ENCODE measurements at places on chromosomes 7 and 10. TPM values are rescaled to one million over a fixed set of nuclear protein-coding genes. Genes with fewer than 3 reads are reported as not detected.

- DNase-seq, result no peak
Observed at GRCh38 chr7:100406767-100407166, 21.7 kb downstream of the ZCWPW1 start.

DNA sequence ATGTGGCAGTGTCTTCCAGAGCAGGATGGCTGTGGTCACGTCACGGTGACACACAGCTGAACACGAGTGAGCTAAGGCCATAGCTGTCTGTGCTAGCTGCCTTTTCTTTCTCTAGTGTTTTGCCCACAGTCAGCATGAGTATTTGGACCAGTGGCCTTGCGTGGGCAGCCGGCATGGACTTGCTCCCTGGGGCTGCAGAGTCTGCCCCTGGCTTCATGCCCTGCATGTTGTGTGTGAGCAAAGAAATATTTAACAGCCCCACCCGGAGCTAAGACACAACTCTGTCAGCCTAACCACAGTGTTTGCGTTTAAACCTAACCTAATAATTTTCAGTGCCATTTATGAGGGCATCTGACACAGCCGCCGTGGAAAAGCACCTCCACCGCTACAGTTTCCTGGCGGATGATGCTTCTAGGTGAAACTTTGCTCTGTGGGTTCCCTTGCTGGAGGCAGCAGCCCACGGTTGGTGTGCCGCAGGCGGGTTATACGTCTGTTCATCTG lies 14.6 kb downstream of the CHST12 start:
- peak; percentile 51 for DNase-seq

GRCh38 chr10:11439523-11440053 lies 171.9 kb downstream of the USP6NL start:
- DNase-seq, result no peak

DNA sequence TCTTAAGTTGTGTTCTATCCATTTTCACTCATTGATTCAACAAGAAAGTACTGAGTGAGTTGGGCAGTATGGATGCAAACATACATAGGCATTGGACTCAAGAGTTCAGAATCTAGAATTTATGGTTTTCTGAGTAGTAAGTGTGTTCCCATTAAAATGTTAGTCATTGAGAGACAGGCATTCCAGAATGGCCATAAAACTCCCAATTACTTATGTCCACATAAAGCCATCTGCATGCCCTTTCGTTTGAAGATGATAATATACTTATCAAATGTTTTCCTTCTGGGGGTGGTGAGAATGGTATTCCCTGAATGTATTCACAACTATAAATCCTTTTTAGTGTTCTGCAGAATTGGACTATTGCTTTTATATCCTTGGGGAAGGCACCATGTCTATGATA lies 131.6 kb downstream of the CD36 start:
- no peak for DNase-seq

- no peak for DNase-seq
Observed at GRCh38 chr10:60187691-60188090, 202.0 kb downstream of the ANK3 start.

DNA sequence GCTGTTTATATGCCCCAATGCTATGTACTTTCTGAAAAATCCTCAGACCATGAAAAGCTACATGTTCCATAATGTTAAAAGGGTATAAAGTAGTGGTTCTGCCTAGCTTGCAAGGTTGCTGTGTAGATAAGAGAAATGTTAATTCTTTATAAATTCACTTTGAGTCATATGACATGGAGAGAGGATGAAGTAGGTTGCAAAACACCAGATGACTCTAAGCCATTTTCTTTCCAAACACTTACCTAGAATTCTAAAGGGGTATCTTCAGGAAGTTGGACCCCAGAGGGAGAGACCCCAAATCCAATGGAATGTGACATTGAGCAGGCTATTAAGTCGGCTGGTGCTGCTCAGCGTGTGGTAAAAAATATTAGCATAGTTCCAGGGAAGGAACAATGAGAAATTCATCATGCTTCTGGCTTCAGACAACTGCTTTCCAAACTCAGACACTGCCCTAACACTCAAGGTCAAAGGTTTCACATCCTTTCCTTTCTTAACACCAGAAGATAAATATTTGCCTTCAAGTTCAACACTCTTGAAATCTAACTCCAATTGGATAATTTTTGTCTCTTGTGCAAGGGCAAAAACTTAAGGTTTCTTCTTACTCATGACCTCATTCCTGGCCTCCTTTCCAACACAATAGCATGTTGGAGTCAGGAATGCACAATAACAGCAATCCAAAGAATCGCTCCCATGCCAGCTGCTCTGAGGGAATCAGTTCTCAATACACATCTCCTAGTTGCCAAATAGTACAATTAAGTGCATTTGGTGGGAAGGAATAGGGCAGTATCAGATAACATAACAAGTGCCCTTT lies 100.7 kb upstream of the AFAP1L2 start:
- no peak for DNase-seq

- no peak for DNase-seq
Observed at GRCh38 chr7:6117533-6117932, 86.4 kb downstream of the ANKRD61 start.

DNA sequence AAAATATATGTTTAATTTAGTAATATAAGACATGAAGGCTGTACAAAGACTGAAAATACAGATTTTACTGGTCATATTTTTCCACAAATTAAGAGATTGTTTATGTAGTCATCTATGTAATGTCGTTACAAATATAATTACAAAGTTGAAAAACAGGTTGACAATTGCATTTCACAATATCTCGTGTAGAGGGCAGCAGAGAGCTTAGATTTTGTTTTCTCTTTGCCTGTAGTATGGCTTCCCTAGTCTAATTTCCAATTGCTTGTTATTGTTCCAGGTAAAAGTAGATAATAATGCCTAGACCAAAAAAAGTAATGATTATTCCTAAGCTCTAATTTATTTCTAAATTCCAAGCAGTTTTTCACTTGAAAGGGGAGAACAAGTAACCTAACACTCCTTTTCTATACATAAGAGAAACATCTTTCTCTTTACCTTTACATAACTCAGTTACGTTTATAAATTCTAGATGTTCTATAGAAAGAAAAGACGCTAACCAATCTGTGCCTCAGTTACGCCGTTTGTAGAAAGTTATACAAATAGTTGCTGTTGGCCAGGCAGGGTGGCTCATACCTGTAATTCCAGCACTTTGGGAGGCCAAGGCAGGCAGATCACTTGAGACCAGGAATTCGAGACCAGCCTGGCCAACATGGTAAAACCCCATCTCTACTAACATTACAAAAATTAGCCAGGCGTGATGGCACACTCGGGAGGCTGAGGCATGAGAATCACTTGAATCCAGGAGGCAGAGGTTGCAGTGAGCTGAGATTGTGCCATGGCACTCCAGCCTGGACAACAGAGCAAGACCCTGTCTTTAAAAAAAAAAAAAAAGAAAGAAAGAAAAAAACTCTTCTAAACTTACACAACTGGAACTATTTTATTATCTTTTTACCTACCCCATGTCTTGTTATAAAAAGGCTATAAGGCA lies 30.0 kb downstream of the NET1 start:
- DNase-seq, result no peak

DNA sequence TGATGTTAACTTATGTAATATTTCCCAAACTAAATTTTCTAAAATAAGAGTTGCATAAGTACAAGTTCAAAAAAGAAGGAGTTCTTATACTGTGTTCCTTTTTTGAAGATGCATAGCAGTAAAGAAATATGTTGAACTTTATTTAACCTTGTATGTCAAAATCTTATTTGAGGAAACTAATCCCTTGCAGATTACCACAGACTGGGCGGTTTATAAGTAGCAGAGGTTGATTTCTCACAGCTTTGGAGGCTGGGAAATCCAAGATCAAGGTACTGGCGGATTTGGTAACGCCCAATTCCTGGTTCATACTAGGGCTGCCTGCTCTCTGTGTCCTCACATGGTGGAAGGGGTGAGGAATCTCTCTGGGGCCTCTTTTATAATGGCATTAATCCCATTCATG lies 68.5 kb downstream of the GNAT3 start:
- DNase-seq, result no peak

- no peak for DNase-seq
Observed at GRCh38 chr10:70513848-70514309, 35.3 kb downstream of the PALD1 start.

DNA sequence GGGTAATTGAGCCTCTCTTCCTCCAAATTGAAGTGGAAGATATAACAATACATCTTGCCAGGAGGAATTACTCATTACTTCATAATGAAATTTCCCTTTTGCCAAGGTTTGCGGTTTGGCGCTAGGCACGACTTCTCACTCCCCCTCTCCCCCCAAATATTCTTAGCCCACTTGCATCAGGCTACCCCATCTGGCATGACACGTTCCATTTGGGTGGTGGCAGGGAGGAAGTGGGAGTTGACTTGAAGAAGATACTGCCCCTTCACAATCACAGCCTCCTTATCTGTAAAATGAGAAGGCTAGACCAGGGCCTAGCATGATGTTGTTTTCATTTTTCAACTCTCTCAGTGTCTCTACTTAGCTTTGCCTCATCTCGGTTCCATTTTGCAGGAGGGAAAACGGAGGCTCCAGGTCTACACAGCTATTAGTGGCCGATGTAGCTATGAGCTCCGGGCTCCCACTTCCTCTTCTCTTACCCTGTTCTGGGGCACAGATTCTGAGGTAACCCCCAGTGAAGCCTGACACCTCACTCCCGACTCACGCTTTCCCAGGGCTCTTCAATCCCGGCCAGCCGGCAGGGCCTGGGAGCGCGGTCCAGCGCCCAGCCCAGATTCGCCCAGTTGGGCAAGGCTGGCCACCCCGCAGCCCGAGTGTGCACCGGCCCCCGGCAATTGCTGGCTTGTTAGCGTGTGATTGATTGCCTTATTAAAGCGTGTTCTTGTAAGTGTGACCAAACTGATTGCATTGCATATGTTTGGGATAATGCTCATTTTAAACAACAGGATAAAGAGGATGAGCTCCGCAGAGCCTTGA lies 6.5 kb downstream of the EVX1 start:
- DNase-seq, result no peak

DNA sequence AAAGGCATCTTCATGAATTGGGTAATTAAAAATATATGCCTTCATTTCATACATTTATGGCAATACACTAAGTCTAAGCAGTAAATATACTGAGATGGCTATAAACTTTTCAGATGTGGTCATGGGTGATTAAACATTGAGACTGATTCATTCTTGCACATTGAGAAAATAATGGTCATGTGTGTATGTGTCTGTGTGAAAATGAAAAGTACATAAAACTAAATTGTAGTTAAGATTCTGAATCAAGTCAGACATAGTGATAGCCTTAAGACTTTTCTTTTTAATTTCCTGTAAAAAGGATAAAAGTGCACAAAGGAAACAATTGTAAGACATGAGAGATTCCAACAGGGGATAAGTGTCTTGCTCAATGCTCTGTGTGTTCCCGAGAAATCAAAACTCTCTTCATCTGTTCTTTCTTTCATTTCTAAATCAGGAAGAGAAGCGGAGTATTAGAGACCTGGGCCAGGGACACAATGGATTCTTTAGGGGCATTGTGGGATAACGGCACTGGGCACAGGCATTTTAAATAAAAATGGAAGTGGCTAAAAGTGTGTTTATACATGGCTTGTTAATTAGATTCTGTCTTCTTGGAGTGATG lies 69.8 kb upstream of the AGR3 start:
- DNase-seq, result no peak

DNA sequence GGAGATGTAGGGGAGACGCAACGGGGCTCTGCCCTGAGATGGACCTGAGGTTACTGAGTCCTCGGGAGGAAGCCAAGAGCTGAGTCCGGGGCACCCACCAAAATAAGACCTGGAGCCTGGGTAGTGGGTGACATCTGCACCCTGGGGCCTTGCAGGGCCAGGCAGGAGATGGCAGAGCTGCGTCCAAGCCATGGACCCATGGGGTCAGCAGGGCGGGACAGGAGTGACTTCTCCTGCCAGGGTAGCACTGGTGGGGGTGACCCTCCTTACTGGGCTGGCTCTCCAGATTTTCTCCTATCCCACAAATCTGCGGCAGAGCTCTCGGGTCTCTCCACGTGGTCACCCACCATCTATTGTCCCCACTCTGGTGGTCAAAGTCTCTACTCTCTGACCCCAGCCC lies 2.1 kb downstream of the GHRHR start:
- DNase-seq, result no peak

- no peak for DNase-seq
Observed at GRCh38 chr10:27344568-27345454, 104.2 kb upstream of the ACBD5 start.

GRCh38 chr7:68250143-68250542 lies 1253.5 kb downstream of the TYW1 start:
- DNase-seq, result no peak

DNA sequence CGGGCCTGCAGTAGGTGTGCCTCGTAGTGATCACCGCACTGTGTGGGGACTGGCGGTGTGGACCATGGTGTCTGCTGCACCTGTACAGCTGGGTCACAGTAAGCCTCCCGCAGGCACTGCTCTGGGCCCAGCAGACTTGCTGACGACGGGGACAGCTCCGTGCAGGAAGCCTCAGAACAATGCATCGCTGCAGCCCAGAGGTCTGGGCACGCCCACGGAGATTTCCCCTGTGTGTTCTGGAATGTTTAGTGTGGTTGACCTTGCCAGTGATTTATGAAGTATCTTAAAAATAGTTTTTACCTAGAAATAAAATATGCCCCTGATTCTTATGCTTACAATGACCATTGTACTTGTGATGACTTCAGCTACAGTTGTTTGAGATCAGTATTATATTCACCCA lies 59.1 kb upstream of the ZNF32 start:
- peak; percentile 58 for DNase-seq

GRCh38 chr7:123230147-123230546 lies 30.4 kb upstream of the SLC13A1 start:
- DNase-seq, result no peak

GRCh38 chr7:14871880-14872279 lies 30.7 kb downstream of the DGKB start:
- no peak for DNase-seq

The INMT gene
- 50.2 TPM for total RNA-seq

The WIPF3 gene
- 6.2 TPM for total RNA-seq

The ANKRD2 gene
- 318 TPM for total RNA-seq

The RAPGEF5 gene
- 11.4 TPM for total RNA-seq

The PKD1L1 gene
- 2.8 TPM for total RNA-seq

The SLC12A9 gene
- 9.0 TPM for total RNA-seq

Data from left ventricle myocardium superior (tissue), 1 donor.